Effector CD4-positive, alpha-beta T cell (primary cell): ENCODE measurements at places on chromosomes 12 and 14.

GRCh38 chr14:55123852-55124639 is 5.0 kb upstream of the LGALS3 start:
- DNase-seq = no peak

GRCh38 chr12:114812858-114813761 is 129.1 kb upstream of the TBX3 start:
- DNase-seq = no peak

GRCh38 chr14:53741479-53742232 is 215.0 kb downstream of the BMP4 start:
- DNase-seq = no peak

GRCh38 chr12:49121047-49121696 is 10.0 kb downstream of the TUBA1B start:
- DNase-seq = no peak

DNA sequence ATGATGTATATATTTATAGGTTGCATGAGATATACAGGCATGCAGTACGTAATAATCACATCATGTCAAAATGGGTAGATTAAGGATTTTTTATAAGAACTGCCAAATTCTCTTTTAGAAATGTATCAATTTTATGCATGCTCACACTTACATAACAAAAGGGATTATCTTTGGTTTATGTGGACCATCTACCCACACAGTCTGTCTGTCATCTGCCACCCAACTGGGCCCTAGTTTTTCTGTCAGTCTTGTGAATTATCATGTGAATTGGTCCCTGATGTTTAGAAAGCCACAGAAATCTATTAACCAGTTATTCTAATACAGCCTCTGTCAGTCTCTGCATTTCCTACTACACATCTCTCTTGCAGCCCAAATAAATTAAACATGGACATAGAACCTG is 133.4 kb downstream of the ACSS3 start:
- no peak for DNase-seq

GRCh38 chr14:64563696-64564095 is 13.9 kb downstream of the PPP1R36 start:
- no peak for DNase-seq

DNA sequence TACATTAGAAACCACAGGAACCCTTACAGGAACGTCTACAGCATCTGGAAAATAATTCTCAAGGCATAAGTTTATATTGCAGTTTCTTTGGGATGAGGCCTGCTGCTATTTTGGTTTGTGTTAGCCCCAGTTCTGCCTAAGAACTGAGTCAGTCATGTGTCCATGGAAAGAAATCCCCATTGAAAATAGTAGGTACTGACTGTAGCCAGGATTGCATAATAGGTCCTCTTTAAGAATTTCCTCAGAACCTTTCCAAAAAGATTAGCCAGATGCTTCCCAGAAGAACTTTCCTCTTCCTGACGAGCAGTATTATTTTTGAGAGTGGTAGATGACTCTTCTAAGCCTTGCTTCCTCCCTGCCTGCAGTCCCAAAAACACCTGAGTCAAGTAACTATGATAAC is 52.6 kb downstream of the RASSF8 start:
- no peak for DNase-seq

DNA sequence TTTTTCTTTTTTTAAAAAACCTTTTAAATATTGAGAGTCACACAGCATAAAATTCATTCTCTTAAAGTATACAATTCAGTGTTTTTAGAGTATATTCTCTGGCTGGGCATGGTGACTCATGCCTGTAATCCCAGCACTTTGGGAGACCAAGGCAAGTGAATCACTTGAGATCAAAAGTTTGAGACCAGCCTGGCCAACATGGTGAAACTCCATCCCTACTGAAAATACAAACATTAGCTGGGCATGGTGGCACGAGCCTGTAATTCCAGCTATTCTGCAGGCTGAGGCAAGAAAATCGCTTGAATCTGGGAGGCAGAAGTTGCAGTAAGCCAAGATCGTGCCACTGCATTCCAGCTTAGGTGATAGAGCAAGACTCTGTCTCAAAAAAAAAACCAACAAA is 68.4 kb upstream of the BCAT1 start:
- no peak for DNase-seq

- DNase-seq = no peak
These were observed 129.4 kb downstream of the PELI2 start for GRCh38 chr14:56247495-56248200.

GRCh38 chr14:35814371-35815005 is 5.4 kb upstream of the RALGAPA1 start:
- DNase-seq = peak; percentile 83
